H1 (cell line): ENCODE measurements at places on chromosomes 13 and 19. TPM values are rescaled to one million over a fixed set of nuclear protein-coding genes. Genes with fewer than 3 reads are reported as not detected.

- DNase-seq = no peak
Observed at GRCh38 chr13:25762281-25762680, 289.5 kb downstream of the SHISA2 start.

DNA sequence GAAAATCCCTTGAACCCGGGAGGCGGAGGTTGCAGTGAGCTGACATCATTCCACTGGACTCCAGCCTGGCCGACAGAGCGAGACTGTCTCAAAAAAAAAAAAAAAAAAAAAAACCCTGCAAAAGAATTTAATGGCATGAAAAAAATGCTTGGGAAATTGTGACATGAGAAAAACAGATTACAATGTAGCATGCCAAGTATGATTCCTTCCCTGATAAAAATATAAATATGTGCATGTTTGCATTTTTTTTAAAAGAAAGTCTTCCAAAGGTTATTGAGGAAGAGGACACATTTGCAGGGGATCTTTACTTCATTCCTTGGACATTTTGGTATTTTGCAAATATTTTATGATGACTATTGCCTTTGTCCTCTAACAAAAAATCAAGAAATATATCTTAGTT, 14.5 kb upstream of the ZBTB32 start:
- DNase-seq = no peak

GRCh38 chr19:30090476-30090875, 148.4 kb downstream of the URI1 start:
- DNase-seq = no peak

GRCh38 chr19:55082020-55082851, 6.6 kb downstream of the EPS8L1 start:
- DNase-seq = no peak

DNA sequence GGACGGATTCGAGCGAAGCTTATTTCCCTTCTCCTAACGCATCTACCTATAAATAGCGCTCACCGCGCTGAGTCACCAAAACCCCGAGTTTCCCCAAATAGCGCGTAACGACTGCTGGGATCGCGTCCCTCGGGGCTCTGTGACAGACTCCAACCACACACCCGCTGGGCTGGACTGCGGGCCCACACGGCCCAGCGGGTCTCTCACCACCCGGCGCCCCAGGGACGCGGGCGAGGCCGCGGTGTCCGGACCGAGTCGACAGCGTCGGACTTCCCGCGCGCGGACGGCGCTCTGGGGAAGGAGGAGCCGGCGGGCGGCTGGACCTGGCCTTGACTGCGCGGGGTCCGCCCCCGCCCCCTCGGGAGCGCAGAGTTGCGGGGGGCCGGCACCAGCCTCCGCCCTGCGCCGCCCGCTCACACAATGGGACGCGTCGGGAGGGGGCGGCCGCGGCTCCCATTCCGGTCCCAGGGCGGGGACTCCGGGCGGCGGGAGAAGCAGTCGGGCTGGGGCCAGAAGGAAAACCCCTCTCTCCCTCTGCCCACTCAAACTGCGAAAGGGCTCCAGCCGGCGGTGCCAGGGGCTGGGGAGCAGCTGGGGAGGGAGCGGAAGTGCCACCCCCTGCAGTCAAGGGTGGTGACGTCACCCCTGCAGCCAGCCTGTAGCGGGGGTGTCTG, 108.8 kb downstream of the KCNRG start:
- DNase-seq = peak; percentile 87

- no peak for DNase-seq
Observed at GRCh38 chr13:18953139-18953930, 228.3 kb downstream of the TUBA3C start.

DNA sequence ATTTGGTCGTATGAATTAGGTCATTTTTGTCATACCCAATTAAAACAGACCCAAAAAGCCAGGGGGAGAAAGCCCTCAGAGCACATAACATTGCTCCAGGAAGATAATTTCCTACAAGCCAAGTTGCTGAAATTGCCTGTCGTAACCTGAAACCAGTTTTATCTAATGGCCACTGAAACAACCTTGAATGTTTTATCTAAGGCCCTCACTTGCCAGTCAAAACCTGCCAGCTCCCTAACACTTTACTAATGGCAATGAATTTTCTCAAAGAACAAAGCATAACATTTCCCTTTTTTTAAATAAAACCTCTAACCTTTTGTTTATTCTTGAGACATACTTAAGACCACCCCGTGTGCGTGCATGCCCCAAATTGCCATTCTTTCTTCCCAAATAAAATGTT, 496.2 kb upstream of the KLHL1 start:
- DNase-seq = no peak

PTPRH gene
- total RNA-seq = 0.21 and 0.30 TPM in 2 replicates

GRCh38 chr13:111623208-111623607, 302.8 kb downstream of the TEX29 start:
- DNase-seq = no peak

- DNase-seq = peak; percentile 87
Observed at GRCh38 chr13:27792393-27793218, at the start of gene GSX1. Gene GSX1, plus strand, starts transcription at chr13:27792483. Its CDS starts 208 bp downstream, at chr13:27792691.

FLT3 gene
- 0.65 and 0.71 TPM in 2 replicates for total RNA-seq

PINLYP gene
- 7.5 and 9.2 TPM in 2 replicates for total RNA-seq

GRCh38 chr13:77820431-77821149, 98.0 kb downstream of the EDNRB start:
- no peak for DNase-seq

- DNase-seq = no peak
Observed at GRCh38 chr19:32471095-32471494, 65.5 kb downstream of the DPY19L3 start.

DNA sequence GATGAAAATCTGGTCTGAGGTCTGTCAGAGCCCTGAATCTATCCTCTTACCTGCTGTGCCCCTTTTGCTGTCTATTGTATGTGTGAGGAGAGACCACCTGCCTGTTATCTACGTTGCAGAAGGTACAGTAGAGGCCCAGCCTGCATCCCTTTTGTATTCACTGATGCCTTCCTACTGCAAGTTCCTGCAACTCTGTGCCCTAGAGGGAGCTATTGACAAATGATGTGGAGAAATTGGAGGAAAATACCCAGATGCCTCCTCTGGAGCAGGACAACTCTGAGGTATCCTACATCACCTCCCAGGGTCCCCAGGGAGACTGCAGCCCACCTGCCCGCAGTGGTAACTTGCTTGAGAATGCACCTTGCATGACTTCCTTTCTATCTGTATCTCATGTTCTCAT, 33.7 kb downstream of the SIAH3 start:
- DNase-seq = no peak

DNA sequence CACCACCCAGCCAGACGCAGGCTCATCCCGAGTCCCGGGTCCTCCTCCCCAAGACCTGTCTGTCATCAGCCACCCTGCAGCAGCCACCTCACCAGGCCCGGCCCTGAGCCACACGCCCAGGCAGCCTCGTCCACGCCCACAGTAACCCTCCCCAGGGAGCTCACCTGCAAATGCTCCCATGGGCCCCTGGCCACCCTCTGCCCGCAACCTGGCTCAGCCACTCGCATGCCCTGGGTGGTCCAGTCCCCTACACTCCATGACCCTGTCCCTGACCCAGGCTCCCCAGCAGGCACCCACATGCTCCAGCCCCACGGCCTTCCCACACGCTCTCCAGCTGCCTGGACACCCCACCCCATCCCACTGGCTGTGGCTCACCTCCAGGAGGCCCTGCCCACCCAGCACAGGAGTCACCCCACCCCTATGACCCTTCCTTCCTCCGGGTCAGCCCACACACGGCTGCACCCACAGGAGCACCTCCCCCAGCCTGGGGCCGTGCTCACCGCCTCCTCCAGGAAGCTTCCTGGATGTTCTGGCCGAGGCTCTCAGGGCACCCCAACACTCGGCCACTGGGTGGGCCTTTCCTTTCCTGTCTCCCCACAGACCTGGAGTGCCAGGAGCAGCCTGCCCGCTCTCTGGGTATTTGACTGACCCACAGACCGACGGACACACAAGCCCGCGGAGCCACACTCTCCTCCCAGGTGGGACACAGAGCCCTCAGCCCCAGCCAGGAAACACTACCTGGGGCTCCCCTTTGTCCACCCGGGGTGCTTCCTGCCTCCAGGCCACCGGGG, 3.6 kb downstream of the TMEM259 start:
- DNase-seq = no peak

CABP5 gene
- not detected in 2 replicates for total RNA-seq

GRCh38 chr13:27023385-27024073, 148.1 kb downstream of the USP12 start:
- DNase-seq = no peak

SLC1A6 gene
- 13.6 and 14.0 TPM in 2 replicates for total RNA-seq

GRCh38 chr19:47429140-47429793, 9.9 kb upstream of the MEIS3 start:
- DNase-seq = peak; percentile 72

JSRP1 gene
- 0.56 and 1.7 TPM in 2 replicates for total RNA-seq

DNA sequence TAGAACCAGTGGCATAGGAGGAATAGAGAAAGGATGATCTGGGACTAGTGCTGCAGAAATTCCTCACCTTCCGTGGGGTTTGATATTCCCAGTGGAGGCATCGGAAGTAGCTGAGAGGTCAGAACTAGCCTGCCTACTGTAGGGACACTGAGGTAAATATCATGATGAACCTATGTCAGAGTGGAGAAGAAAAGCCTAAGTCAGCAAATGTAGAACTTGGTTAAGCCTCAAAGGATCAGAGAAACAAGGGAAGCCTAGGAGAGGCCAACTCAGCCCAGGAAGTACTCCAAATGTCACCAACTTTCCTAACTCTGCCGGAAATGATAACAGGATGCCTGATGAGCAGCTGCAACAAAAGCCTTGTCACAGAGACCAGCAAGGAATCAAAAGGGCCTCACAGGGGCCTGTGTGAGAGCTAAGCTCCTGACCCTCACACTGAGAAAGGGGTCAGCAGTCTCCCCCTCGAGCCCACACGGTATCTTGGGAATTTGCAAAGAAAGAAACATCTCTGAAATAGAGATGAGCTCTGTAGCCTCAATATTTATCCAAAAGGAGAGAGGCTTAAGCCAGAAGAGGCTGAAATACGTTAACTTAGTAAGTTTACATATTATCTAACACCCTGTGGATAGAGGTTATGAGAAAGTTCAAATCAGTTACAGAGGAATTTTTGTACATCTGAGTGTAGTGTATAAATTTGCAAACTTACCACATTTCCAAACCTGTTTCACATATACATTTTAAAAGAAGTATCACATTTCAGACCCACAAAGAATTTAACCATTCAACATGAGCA, 1064.3 kb downstream of the DIAPH3 start:
- no peak for DNase-seq

GRCh38 chr13:19665427-19665859, 32.0 kb downstream of the MPHOSPH8 start:
- DNase-seq = no peak

ZNF439 gene
- 0.17 TPM in 1 of 2 replicates, not detected in the other for total RNA-seq

PLVAP gene
- total RNA-seq = 0.27 TPM in 1 of 2 replicates, not detected in the other

CRB3 gene
- total RNA-seq = 21.1 and 24.6 TPM in 2 replicates

DNA sequence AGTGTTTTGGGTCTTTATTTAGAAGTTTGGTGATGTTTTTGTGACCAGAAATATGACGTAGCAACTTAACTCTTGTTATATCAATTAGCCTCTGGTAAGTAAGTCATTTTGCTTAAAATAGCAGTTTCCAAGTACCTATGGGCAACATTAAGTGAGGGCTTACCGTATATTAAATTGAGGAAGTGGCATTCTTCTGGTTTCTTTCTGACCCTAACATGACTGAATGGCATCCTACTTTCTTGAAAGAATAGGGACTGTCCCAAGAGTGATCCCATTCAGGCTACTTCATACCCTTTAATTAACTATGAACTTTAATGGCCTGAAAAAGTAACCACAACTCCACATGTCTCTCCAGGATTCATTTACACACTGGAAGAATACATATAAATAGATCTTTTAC, 106.6 kb downstream of the MZT1 start:
- DNase-seq = no peak

CYP2A7 gene
- total RNA-seq = 0.78 TPM in 1 of 2 replicates, not detected in the other

- no peak for DNase-seq
Observed at GRCh38 chr13:67228031-67228430, 2.1 kb downstream of the PCDH9 start.

- no peak for DNase-seq
Observed at GRCh38 chr13:46015366-46015765, 37.2 kb downstream of the ZC3H13 start.

- DNase-seq = no peak
Observed at GRCh38 chr13:19607523-19608078, 25.9 kb upstream of the MPHOSPH8 start.

GRCh38 chr19:17125062-17125727, 49.6 kb downstream of the MYO9B start:
- no peak for DNase-seq

- DNase-seq = no peak
Observed at GRCh38 chr19:16261584-16262368, 62.9 kb upstream of the KLF2 start.

- DNase-seq = no peak
Observed at GRCh38 chr19:47082493-47082892, 31.1 kb downstream of the ZC3H4 start.

GRCh38 chr19:9863759-9864158, 28.6 kb downstream of the PIN1 start:
- no peak for DNase-seq

MYH14 gene
- 25.7 and 28.6 TPM in 2 replicates for total RNA-seq

DNA sequence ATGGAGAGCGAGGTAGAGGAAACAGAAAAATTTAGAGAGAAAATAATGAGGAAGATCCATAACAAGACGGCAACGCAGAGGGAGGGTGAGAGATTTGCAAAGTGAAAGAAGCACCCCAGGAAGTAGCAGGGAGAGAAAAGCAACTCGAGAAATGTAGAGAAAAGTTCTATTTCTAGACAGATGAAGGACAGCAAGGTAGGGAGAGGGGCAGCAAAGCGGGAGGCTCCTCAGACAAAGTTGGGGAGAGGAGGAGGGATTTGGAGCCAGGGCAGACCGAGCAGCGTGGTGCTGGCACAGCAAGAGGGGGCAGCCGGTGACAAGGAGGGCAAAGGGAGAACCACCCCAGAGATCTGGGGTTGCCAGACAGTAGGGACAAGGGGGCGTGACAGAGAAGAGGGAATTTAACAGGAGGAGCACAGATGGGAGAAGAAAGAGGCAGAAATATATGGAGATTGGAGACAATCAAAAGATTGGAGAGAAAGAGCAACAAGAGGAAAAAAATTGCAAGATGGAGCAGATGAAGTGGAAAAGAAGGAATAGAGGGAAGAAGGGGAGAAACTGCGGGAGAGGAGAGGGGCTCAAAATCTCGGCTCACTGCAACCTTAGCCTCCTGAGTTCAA, 989 bp downstream of the ZNF766 start:
- peak; percentile 47 for DNase-seq

- DNase-seq = no peak
Observed at GRCh38 chr13:30108913-30109237, 198.5 kb downstream of the KATNAL1 start.

FUT2 gene
- 5.0 and 7.0 TPM in 2 replicates for total RNA-seq

- DNase-seq = no peak
Observed at GRCh38 chr19:50897191-50897607, 14.0 kb downstream of the KLK4 start.

PSG2 gene
- total RNA-seq = not detected in 2 replicates

SMAD9 gene
- 1.0 and 1.4 TPM in 2 replicates for total RNA-seq

DNA sequence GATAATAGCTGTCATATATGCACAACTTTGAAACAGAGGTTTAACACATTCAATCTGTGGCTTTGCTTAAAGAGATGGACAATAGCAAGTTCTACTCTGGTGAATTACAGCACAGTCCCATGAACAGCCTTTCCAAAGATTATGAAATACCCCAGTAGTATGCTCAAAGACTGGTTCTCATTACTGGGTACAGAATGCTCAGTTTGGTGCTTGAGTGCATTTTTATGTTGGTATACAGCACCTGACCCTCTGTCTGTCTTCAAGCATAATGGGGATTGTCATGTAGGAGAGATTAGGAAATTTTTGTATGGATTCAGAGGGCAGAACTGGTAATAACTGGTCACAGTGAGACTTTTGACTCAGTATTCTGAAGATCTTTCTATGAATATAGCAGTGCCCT, 7.6 kb downstream of the LMO7 start:
- no peak for DNase-seq

DNAAF3 gene
- total RNA-seq = 5.4 and 5.7 TPM in 2 replicates

GRCh38 chr19:1491849-1492170, 829 bp downstream of the REEP6 start:
- no peak for DNase-seq
